Thyroid gland (tissue), 4 donors: ENCODE measurements at places on chromosomes 4 and X. TPM values are rescaled to one million over a fixed set of nuclear protein-coding genes. Genes with fewer than 3 reads are reported as not detected.

The UGT2B15 gene
- total RNA-seq: not detected

The AADAT gene
- total RNA-seq: 12.1 TPM

The GNL3L gene
- total RNA-seq: 38.0 TPM

The SMIM10 gene
- 1.8 TPM for total RNA-seq

The PABPC4L gene
- total RNA-seq: 5.1 TPM

The GAGE12H gene
- not detected for total RNA-seq

The NAP1L3 gene
- 3.4 TPM for total RNA-seq

The TLL1 gene
- 9.0 TPM for total RNA-seq

The BMP3 gene
- 0.45 TPM for total RNA-seq

The HCCS gene
- 5.8 TPM for total RNA-seq

The RADX gene
- 13.7 TPM for total RNA-seq

The PCDH19 gene
- 0.49 TPM for total RNA-seq

The TMEM128 gene
- total RNA-seq: 24.9 TPM

The CFI gene
- 21.2 TPM for total RNA-seq

The SCRG1 gene
- 0.27 TPM for total RNA-seq

The CT45A10 gene
- not detected for total RNA-seq

The DCAF8L2 gene
- total RNA-seq: 0.11 TPM

The ARAP2 gene
- 109 TPM for total RNA-seq

The RAB40A gene
- 0.49 TPM for total RNA-seq

The MAP7D2 gene
- 0.22 TPM for total RNA-seq

The LRRC66 gene
- not detected for total RNA-seq

The PNCK gene
- total RNA-seq: not detected

The TMEM150C gene
- total RNA-seq: 26.2 TPM

The ITGB1BP2 gene
- total RNA-seq: 0.33 TPM

The GPR173 gene
- 1.3 TPM for total RNA-seq
